CD4-positive, alpha-beta T cell treated with Interleukin-4 for 1 hour (primary cell): ENCODE measurements at places on chromosomes 3 and 15.

DNA sequence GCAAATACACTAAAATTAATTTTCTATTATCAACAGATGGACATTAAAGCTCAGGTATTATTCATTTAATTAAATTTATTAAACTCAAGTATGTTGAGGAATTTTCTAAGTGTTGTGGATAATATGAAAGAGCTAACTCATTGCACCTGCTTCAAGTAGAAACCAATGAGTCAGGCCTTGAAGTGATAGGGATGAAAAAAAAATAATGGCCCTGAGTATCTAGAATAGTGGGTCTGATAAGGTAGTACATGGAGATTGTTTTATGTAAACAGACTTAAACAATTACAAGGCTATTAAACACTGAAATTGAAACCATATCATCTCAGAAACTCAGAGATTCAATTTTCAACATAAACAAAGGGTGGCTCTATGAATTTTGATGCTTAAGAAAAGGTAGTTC lies 857.1 kb upstream of the GBE1 start:
- no peak for DNase-seq

GRCh38 chr3:52494445-52494844 lies 693 bp upstream of the STAB1 start:
- no peak for DNase-seq

- DNase-seq: no peak
Measured at GRCh38 chr3:120304616-120305015, 19.6 kb upstream of the GPR156 start.

DNA sequence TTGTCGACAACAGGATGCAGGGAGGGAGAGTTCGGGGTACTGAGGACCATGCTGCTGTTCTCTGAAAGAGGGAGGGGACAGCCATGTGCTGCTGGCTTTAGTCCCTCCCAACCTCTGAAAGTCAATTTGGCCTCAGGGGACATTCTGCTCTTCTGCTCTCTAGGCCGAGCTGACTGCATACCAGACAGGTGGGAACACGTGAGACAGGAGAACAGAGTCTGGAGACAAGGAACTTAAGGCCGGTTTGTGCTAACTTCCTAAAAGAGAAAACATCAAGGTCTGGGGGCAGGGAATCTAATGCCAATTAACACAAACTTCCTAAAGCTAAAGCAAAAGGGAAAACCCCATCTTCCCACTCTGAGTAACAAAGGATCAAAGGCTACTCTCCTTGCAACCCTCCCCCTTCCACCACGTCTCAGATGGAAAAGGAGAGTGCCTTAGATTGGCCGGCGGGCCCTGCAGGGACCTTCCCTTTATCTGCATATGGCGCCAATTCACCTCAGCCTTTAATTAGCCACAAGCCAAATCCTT lies 41.0 kb downstream of the SLCO2A1 start:
- DNase-seq: no peak

GRCh38 chr3:169668072-169668956 lies 4.8 kb upstream of the MECOM start:
- DNase-seq: no peak

GRCh38 chr3:94184781-94185180 lies 121.9 kb downstream of the NSUN3 start:
- no peak for DNase-seq
